ENCODE measurements at places on chromosomes 3 and 15.

DNA sequence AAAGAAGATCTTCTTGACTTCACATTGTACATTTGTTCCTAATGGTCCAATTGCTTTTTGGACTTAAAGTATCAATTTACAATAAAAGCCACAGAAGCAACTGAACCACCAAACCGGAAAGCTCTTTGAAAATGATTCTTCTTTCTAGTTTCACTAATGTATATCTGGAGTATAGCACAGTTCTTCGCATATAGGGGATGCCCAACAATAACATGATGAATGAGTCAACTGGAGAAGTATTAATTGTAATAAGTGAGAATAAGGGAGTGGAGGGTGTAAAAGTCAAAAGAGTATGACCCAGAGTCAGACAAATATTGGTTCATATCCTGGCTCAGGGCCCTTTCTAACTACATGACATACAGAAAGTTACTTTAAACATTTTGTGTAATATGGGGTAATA, 425.2 kb downstream of the ZBTB20 start:
- DNase-seq: no peak

DNA sequence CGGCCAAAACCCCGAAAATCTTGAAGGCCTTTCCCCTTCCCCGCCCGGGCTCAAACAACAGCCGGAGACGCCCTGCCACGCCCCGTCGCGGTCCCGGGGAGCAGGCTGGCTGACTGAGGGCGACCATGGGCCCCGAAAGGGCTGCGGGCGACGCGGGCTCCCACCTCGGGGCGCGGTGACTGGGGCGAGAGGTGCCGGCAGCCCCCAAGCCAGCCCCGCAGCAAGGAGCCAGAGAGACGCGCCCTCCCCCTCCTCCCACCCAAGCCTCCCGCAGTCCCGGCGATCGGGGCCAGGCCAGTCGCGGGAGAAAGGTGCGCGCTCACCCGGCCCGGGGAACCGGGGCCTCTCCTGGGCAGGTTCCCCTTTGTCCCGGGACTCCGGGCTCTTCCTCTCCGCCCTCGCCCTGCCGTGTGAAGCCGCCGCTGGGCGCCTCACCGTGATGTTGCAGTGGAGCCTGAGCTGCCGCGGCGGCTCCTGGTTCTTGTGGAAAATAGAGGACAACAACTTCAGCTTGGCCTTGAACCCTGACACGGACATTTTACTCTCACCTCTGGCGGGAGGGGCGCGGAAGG, 30.6 kb upstream of the ZSCAN2 start:
- peak; percentile 20 for DNase-seq

- DNase-seq: no peak
Observed at GRCh38 chr15:38197553-38197952, 55.1 kb upstream of the SPRED1 start.

GRCh38 chr15:38894243-38894948, 329.8 kb upstream of the RASGRP1 start:
- DNase-seq: no peak

- no peak for DNase-seq
Observed at GRCh38 chr3:151592287-151592686, 131.4 kb upstream of the IGSF10 start.

DNA sequence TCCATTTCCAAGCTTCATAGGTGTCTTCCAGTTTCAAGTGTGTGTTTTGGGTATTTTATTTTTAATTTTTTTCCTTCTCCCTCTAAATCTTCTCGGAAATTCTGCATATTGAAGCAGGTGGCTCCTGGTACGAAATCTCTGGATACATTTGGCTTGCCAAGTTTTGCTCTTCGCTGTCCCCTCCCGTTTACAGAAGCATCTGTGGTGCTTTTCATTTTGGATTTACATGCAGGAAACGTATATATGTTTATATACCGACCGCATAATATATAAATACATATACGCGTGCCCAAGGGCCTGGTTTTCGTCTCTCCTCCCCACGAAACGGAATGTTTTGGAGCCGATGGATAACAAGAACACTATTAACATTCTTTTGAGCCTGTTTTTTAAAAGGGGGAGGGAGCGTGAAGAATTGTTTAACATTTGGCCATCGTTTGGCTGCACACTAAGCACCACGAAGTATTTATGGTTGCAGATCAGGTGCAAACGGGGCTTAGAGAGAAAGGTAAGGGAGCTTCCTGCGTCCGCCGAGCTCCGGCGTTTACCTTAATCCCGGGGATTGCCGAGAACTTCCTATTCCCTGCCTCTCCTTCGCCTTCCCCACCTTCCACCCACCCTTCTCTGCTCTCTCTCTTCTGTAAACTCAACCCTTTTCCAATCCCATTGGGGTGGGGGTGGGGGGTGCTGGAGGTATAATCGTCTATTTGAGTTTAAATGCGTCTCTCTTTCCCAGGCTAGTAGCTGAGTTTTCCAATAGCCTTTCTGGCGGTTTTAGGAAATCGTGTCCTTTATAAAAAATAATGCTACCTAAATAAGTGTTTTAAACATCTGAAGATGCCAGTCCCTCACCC, 1.1 kb upstream of the NLGN1 start:
- DNase-seq: no peak

DNA sequence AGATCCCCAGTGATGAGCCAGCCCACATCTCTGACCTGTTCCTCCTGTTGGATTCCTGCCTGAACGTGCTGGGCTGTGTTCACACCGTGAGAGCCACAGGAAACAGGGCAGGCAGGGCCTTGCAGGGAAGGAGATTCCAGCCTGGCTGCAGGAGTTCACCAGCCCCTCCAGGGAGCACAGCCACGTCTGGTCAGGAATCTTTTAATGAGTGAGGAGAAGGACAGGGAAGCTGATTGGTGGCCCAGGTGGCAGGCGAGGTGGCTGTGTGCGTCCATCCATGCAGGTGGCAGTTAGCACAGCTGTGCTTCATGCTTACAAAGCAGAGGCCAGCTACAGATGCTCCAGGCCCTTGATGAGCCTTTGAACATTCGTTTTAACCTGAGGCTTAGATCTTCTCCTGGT, 10.5 kb downstream of the LRRK1 start:
- no peak for DNase-seq

DNA sequence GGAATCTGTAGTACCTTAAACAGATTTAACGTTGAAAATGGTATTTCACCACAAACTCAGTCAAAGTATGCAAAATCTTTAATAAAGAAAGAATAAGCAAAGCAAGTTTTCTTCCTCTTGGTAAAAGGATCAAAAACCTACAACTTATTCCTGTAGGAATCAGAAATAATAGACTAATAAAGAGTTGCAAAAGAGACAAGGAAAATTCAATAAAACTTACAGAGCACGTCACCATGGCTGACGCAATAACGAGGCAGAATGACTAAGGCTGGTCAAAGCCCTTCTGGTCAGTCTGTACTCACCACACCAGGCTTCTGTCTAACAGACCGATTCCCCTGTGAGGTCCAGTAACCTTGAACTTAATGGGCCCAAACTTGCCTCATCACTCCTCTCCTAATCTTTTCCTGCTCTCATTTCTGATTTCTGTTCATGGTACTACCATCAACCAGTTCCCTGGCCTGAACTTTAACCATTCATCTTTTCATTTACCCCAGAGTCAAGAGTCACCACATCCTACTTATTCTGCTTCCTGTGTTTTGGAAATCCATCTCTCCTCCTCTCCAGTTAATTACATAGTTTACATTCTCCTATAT, 5.0 kb downstream of the MASP1 start:
- DNase-seq: no peak

GRCh38 chr3:123652342-123652984, 67.6 kb upstream of the HACD2 start:
- no peak for DNase-seq

DNA sequence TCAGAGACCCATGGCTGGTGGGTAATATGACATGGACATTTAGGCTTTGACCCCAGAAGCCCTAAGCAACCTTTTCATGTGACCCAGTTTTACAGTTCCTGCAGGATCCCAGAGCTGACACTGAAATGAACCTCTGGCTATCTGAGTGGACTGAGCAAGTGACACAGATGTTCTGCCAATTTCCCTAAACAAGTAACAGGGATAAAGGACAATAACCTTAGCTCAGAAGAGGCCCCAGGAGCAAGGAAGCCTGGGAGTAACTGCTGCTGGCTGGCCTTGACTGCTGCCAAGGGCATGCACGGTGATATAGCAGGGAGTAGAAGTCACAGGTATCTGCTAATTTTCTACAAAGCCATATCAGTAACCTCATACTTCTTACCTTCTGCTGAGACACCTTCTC, 177.9 kb downstream of the CHL1 start:
- no peak for DNase-seq
